ENCODE measurements at places on chromosomes 5 and 9. TPM values are rescaled to one million over a fixed set of nuclear protein-coding genes. Genes with fewer than 3 reads are reported as not detected.

The C9 gene
- total RNA-seq: not detected

The EQTN gene
- not detected for total RNA-seq

The NPDC1 gene
- 0.60 TPM for total RNA-seq

The PCDHB8 gene
- 0.10 TPM for total RNA-seq

The ADRB2 gene
- total RNA-seq: 0.59 TPM

The CKMT2 gene
- total RNA-seq: not detected

DNA sequence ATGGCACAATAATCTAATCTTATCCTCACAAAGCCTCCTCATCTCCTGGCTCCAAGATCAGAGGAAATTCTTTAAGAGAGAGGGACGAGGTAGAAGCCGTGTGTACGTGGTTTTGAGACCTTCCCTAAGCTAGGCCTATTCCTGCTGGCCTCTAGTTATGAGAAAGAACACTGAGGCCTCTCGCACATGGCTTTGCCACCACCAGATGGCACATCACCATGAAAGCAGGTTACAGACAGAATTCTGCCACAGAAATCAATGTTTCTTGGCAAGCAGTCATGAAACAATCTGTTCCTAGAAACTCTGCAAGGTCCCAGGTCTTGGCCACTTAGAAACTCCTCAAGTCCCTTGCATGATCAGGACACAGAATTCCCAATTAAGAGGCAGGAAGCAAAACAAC, 268.2 kb upstream of the TAS2R1 start:
- DNase-seq: peak; percentile 20

- peak; percentile 72 for DNase-seq
Measured at GRCh38 chr5:132419502-132420468, 50.3 kb downstream of the SLC22A5 start.

DNA sequence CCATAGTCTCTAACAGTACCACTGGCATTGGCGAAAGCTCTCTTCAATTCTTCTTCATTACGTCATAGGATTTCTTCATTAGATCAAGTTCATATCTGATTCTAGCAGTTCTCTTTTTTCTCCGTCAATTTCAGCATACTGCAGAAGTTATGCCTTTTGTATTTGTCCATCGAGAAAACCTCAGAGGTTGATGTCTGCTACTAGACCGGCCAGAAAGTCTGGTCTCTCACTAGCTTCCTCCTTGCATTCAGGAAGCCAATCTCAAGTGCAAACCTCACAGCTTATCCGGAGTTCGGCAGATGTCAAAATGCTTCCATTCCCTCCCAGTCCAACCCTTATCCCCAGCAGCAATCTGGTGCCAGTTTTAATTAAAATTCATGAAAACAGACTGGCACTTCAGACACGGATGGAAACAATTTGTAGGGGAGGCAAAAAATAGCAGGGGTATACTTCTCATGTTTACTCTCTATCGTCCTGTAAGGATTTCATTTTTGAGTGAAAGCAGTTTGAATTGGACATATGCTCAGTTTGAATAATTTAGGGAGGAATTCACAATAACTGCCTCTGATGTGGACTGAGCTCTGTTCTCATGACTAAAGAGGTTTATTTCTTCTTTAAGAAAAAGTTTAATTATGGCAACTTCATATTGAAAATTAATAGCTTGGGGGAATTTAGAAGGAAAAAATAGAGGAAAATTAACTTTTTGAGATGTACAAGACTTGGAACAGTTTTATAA, 56.4 kb upstream of the TMC1 start:
- DNase-seq: no peak

DNA sequence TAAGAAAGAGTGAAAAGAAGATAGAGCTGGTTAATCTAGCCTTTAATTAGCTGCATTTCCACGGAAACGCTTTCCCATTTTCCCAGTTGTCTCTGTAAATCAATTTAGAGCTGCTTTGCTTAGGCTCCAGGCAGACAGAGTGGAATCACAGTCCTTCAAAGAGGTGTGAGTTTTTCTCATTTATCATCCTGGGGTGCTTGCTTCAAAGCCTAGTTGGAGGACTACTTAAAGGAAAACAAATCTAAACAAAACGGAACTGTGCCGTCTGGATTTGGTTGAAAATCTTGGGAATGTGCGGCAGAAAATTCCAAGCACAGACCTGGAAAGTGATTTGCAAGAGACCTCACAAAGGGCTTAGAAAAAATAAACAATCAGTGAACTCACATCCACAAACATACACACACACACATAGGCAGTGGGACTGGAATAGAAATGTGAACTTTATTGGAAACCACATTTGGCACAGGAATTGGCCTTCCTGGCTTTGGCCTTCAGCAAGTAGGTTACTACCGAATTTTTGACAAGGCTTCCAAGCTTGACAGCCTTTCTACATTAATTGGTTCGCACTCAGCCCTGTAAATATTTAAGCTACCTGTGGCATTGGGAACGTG, 235.2 kb upstream of the SLC24A2 start:
- no peak for DNase-seq

DNA sequence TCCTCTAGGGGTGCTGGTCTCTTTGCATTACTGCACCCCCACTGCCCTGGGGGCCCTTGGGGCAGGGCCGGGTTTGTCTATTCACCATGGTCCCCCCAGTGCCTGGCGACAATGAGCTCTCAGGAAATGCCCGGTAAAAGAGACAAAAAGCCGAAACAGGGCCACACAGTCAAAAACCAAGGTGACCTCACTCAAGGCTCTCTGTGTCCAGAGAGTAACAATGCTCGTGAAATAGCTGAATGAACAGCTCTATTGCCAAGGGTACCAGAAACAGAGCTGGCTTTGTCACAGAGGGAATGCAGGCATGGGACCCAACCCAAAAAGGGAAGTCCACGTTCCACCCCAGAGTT, 16.0 kb downstream of the SH3PXD2B start:
- no peak for DNase-seq

DNA sequence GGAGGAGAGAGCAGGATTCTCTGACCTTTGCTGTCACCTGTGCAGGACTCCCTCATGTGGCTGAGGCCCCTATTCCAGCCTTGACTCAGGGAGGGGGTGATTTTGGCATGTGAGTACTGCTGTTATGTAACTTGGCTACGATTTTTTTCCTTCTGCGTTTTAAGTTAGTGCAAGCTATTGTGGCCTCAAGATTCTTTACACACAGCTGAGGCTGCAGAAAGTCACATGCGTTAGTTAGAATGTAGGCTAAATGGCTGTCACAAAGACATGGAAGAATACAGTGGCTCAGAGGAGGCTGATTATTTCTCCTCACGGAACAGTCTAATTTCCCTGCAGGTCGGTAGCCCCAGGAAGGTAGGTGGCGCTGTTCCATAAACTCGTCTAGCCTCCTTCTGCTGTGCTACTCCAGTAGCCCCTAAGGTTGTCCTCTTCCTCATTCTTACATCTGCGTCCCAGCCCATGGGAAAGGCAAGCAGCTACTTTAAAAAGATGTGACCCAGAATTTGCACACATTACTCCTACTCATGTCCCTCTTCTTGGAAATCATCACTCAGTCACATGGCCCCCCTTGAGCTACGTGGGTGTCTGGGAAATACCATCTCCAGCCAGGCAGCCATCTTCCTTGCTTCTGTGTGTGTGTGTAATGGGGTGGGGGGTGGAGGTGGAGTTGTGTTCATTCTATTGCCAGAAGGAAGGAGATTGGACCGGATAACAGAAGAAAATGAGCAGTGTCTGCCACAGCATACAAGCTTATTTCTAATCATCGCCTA, 486.6 kb downstream of the CCDC171 start:
- no peak for DNase-seq

GRCh38 chr9:130779153-130779855, 55.8 kb upstream of the ABL1 start:
- peak; percentile 41 for DNase-seq

DNA sequence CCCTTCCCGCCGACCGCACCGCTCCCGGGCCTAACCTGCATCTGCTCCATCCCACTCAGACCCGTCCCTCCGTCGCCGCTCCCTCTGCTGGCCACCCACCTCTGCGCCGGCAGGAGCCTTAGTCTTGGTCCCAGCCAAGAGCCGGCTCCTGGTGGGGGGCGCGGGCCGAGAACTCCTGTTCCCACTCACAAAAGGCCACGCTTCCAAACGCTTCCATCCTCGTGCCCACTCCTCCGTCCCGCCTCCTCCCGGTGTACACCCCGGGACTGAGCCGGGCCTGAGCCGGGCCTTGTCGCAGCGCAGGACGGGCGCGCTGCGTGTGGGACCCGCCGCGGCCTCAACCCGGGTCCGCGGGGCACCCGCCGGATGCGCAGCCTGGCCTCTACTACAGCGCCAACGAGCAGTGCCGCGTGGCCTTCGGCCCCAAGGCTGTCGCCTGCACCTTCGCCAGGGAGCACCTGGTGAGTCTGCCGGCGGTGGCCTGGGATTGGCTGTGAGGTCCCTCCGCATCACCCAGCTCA, 7.5 kb downstream of the ADAMTS13 start:
- no peak for DNase-seq

- no peak for DNase-seq
Measured at GRCh38 chr5:180129291-180130190, 58.0 kb upstream of the RNF130 start.

- no peak for DNase-seq
Measured at GRCh38 chr5:31300501-31300900, 107.0 kb downstream of the CDH6 start.

- no peak for DNase-seq
Measured at GRCh38 chr9:8871396-8871795, 1071.8 kb upstream of the DMAC1 start.

Measured in RPMI7951 (cell line).